Urinary bladder (tissue), 4 donors: ENCODE measurements at places on chromosomes 4 and X.

DNA sequence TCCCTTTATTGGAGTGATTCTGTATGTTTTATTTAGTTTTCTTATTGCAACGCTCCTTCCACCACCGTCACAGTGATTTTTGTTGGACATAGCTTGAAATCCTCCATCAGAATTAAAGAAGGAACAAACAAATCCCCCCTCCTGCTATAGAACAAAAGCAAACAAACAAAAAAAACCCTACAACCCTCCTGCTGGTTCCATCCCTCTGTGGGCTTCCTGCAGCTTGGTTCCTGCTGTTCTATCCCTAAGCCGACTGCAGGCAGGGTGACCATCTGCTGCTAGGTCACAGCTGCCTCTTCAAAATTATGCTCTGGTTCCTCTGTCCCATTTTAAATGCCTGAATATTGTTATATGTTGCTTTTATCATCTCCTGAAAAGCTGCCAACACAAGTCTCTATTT, 116.8 kb upstream of the AGA start:
- DNase-seq = no peak

DNA sequence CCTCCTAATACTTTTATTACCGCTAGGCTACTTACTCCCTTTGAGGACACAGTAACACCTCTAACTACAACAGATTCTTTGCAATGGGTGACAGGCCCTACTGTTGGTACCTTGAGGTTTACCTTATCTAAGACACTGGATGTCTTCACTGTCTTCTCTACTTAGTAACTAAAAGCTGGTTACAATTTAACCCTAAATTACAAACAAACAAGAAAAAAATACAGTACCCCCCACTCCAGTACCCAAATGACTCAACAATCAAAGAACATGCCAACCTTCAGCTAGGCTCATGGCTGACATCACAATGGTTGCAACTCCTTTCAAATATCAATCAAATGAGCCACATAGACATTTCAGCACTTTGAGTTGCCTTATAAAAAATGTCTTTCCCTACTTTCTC, 198.0 kb downstream of the GUCY2F start:
- DNase-seq = no peak

DNA sequence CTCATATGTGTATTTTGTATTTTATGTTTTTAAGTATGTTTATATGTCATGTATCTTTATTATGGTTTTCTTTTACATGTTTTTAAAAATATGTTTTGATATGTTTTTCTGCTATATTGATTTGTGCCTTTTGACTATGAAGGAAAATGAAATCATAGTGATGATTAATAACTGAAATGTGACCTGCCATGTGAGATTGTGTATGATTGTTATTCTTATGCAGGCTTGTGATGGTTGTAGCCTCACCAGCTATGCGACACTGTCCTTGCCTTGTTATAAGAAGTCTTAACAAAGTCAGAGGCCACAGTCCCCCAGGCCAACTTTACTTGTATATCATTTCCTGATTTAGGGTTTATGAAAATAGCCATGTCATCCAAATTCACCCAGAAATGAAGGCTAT, 83.2 kb downstream of the TMEM131L start:
- no peak for DNase-seq

DNA sequence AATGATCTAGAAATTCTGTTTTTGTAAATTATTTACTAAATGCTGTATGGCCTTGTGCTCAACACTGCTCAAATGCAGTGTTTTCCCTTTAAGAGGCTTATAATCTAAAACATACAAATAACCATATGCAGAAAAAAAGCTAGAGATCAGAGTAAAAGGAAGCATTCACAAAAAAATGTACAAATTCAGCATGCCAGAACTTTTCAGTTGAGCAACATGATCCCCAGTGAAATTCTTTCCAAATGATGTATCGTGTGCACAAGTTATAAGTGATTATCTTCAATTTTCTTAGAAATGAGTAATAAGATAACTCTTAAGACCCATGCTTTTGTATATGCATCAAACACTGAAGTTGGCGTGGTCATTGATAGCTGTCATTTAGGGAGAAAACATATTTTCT, 5.0 kb downstream of the GPC3 start:
- no peak for DNase-seq

- no peak for DNase-seq
Observed at GRCh38 chr4:42673082-42673425, 16.1 kb upstream of the ATP8A1 start.

DNA sequence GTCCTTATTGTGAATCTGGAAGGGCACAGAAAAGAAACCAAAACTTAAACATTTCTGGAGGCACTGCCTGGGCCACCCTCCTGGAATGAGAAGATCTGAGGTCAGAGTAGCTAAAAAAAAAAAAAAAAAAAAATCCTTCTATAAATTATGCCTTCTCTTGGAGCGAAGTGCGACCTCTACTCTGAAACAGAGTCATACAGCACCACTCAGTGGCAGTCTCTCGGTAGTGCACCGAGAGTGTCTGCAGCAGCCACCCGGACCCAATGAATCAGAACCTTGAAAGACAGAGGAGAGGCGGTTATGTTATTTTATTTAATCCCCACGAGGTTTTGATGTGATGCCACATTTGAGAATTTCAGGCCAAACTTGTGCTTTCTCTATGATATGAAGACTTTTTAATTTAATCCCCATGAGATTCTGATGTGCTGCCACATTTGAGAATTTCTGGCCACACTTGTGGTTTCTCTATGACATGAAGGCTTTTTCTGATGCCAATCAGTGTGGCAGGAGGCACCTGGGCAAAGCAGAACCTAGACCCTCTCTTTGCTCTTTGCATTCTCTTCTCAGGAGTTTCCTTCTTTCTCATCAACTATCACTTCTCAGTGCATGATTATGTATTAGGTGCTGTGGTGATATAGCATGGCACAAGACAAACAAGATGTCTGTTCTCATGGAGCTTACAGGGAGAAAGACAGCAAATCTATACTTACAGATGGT, 5.6 kb upstream of the CT47C1 start:
- DNase-seq = no peak

- DNase-seq = no peak
Observed at GRCh38 chr4:109532182-109532581, 27.9 kb upstream of the MCUB start.

DNA sequence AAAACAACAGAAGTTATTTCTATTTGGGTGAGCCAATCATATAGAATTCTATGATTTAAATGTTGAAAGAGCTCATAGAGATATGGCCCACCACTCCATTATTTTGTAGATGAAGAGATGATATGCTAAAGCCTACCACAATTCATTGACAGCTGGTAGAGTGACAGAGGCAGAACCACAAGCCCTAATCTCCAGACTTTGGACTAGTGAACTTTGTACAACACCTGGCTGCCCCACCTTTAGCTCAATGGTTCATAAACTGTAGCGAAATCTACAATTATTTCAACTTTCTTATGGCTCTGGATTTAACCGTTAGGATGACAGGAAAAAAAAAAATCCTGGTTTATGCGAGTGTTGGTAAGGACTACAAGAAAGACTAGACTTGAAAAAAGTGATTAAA, 50.9 kb downstream of the PRKG2 start:
- no peak for DNase-seq

- no peak for DNase-seq
Observed at GRCh38 chrX:3599802-3600430, 113.5 kb downstream of the PRKX start.

DNA sequence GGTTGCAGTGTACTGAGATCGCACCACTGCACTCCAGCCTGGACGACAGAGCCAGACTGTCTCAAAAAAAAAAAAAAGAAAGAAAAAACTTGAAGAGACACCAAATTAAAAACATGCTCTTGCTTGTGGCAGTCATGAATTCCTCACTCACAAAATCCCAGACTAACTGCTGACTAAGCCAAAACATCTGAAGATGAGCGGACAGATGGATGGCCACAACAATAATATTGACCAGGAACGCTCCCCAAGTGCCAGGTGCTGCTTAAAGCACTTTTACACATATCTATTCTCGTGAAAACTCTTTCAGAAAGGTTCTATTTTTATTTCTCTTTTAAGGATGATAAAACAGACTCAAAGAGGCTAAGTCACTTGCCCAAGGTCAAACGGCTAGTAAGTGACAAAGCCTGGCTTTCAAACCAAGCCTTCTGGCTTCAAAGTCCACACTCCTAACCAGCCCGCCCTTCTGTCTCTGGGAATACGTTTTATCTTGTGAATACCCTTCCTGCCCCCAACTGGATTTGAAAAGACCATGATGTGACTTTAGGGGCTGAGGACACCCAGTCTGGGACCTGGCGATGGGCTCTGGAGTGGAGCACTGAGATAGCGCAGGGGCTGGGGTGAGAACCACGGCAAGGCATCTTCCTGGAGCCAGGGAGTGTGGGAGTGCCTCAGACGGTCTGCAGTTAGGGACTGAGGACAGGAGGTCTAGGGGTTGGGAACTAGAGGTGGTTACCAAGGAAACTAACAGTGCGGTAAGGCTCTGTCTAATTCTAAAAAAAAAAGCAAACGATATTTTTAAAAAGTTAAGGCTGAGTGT, 9.5 kb upstream of the CXCR3 start:
- no peak for DNase-seq

DNA sequence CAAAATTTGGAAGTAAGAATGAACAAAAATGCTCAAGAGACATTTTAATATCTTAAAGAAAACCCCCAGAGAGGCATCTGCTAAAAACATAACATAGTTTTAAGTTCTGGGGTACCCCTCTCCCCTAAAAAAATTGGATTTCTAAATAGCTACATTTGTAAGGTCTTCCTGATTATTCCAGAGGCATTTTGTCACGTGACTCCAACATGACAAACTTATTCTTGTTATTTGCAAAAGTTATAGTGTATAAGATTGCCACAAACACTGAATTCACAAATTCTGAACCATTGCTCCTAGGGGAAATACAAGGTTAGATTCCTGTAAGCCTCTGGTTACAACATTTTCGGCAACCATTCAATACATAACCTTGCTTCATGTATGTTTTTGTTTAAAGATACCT, 73.4 kb downstream of the COL25A1 start:
- DNase-seq = no peak

GRCh38 chrX:45756557-45756956, 555.9 kb upstream of the DIPK2B start:
- no peak for DNase-seq

DNA sequence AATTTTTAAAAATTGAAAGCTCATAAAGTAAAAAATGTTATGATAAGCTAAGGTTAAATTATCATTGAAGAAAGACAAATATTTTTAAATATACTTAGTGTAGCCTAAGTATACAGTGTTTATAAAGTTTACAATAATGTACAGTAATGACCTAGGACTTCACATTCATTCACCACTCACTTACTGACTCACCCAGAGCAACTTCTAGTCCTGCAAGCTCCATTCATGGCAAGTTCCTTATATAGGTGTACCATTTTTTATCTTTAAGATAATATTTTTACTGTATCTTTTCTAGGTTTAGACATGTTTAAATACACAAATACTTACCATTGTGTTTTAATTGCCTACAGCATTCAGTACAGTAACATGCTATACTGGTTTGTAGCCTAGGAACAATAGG, 112.3 kb upstream of the RADX start:
- no peak for DNase-seq

GRCh38 chr4:7963691-7964090, 24.0 kb upstream of the AFAP1 start:
- no peak for DNase-seq

DNA sequence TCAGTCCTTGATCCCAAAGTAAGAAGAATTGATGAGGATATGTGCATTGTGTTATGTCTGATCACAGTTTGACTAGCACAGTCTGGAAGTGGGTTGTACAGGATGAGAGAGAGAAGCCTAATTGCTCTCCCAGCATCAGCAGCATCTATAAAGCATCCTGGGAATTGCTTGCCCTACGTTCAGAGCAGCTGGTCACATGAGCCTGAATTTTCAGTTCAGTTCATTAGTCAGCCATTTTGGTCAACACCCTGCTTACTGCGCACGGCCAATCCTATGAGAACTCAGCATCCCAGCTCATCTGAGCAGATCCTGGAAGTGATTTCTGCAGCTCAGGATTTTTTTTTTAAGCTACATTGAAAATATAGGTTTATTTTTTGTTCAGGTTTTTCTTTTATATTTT, at the start of gene RUFY3:
RUFY3 (plus strand) TSS at position 218 of the 400 bp plus-strand sequence. CDS start 610 bp downstream, outside the sequence.
- DNase-seq = no peak

DNA sequence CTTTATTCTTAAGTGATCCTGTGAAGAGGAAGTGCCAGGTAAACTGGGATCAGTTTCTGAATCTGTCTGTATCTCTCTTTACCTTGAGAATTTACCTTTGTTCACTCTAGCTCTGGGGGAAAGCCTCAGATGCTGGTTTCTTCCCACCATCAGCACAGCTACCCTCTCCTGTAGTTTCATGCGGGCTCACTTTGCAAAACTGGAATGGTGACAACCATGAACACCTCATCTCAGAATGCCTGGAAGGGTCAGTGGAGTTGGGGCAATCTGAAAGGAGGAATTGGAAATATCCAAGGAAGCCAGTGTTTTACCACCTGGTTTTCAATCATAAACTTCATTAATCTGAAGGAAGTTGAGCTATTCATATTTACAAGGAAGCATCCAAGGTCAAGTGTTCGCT, 30.8 kb upstream of the DCX start:
- no peak for DNase-seq

GRCh38 chrX:53281321-53281822, at the start of gene IQSEC2:
TSS of gene IQSEC2 (minus strand) at chrX:53281584.
- peak; percentile 46 for DNase-seq

DNA sequence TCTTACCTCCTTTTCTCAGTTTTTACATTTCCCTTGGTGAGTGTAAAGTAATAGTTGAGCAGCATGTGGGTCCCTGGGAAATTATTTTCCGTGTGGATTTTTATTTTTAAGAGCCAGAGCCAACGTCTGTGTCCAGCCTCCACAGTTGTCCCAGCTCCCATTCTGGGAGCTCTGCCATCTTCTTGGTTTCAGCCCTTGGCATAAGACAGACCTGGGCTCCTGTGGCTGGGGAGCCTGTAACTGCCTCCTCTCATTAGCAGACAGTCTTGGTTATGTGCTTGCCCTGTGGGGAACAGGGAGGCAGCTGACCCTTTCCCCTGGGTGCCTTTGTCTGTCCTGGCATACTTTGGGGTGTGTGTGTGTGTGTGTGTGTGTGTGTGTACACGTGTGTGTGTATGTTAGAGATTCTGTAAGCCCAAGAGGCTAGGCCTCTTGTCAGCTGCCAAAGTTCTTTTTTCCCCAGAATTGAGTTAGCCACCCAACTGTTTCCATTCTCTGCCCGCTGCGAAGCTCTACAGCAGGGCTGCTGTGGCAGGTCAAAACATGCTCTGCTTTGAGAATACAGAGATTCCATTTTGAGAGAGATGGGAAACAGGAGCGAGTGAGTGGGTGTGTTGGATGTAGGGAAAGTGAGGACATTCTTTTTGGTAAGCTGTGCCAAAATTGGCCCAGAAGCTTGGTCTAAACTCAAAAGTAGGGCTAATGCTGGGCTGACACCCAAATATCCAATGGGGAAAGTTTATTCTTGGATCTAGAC, 140.7 kb downstream of the TMEM164 start:
- no peak for DNase-seq

DNA sequence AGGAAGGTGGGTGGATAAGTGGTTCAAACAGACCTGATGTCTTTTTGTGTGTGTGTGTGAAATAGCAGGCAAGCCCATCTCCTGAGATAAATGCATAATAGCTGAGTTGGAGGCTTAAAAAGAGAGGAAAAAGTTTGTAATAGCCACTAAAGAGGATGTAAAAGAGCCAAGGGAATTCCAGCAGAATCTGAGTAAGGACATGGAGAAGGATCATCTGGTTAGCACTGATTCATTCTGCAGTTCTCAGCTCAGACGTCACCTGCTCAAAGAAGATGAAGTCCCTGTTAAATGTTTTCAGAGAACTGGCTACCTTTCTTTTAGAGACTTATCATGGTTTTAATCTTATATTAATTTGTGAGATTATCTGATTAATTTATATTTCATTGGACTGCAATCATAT, 21.0 kb upstream of the IL13RA2 start:
- no peak for DNase-seq

- DNase-seq = no peak
Observed at GRCh38 chr4:43243433-43244116, 351.1 kb downstream of the GRXCR1 start.
